Fibroblast of skin of right biceps (primary cell): ENCODE measurements at places on chromosomes 1 and 21.
A peak's percentile ranks its signal among the peaks of the same experiment; 100 is the strongest.

- peak; percentile 77 for DNase-seq
Measured at GRCh38 chr1:117812869-117813511, 116.4 kb downstream of the GDAP2 start.

DNA sequence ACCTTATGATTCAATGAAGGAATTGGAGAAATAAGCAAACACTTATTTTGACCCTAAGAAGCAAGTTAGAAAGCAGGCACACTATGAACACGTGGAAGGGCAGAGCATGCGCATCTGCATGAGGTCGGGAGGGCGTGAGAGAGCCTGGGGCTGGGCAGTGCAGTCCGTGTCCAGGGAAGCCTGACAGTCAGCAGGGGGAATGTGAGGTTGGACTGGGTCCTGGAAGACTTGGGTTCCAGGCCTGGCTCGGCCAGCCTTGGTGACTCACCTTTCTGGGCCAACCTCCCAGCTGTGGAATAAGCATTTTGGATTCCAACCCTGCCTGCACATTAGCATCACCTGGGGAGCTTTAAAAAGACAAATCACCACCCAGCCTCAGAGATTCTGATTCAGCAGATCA lies 26.6 kb upstream of the LMX1A start:
- peak; percentile 80 for DNase-seq

GRCh38 chr1:113940365-113941244 lies 11.5 kb downstream of the HIPK1 start:
- DNase-seq, result no peak

DNA sequence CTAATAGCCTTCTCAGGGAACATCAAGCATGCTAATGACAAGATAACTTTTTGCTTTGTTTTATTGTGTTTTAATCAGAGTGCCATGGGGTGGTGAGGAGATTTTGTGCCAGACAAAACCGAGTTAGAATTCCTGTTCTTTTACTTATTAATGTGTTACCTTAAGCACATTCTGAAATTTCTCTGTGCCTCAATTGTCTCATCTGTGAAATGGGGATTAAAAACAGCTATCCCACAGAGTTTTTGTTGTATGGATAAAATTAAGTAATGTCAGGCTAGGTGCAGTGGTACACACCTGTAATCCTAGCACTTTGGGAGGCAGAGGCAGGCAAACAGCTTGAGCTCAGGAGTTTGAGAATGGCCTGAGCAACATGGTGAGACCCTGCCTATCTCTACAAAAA lies 138.0 kb downstream of the PROX1 start:
- DNase-seq, result no peak

DNA sequence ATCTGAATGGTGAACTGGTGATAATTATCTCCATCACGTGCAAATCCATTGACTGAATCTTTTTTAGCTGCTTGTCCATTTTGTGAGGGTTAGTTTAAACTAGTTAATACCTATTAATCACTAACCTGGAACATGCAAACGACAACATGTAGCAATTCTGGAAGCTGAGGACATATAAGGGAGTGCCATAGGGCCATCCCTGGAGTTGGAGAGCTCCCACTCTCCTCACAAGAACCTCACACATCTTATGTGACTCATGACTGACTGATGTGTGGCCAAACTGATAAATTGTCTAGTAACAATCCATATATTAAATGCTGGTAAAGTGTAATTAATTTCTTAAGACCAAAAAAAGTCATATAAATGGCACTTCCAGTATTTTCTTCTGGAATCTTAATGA lies 62.9 kb upstream of the HOOK1 start:
- peak; percentile 36 for DNase-seq

DNA sequence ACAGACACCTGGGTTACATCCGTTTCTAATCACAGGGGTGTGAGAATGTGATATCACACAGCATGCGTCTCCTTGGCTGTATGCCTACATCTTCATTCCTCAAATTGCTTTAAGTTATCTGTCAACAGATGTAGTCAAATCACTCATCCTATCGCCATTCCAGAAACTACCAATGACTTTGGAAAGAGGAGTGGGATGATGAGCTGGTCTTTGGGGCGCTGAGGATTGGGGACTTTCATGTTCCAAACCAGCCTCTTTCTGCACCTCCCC lies 104.8 kb downstream of the NAV1 start:
- DNase-seq, result peak; percentile 79

- peak; percentile 38 for DNase-seq
Measured at GRCh38 chr1:229280921-229281320, 10.0 kb downstream of the RAB4A start.

DNA sequence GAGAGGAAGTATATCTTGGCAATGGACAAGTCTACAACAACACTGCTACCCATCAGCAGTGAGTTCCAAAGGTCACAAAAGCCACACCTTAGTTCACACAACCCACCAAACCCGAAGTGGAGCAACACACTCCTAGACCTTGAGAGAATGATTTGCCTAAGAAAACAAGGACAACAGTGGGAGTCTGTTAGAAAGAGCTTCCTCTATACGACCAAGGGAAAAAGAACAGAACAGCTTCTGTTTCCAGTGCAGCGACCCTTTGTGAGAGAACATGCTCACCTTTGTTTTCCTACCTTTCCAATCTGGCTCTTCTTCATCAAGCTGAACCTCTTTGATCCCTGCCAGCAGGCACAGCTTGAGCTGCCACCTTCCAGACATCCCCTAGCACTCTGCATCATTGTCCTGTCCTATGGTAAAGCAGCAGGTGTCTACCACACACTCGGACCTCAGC lies 56.7 kb upstream of the PALMD start:
- no peak for DNase-seq

DNA sequence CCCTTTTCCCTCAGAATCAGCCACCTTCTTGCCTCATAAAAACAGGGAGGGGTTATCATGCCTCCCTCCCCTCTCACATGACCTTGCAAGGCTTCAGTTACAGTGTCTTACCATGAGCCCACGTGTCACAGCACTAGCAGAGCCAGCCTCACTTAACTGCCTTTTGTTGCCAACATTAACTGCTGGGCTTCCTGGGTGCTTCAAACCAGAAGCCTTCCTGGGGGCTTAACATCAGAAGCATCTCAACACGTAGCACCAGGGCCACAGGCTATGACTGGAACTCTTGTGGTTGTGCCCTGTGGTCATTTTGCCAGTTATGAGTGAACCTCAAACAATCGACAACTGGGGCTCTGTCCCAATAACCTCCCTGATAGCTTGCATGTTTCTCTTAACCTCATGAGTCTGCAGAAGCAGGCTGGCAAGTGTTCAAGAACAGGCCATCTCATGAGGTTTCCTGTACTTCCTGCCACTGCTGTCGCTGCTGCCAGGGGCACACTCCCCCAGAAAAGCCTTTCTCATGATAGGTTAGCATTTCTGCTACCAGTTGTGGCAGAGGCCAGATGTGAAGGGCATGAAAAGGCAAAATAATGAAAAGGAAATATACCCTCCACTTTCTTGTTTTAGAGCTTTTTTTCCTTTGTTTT lies 132.2 kb downstream of the GLUL start:
- DNase-seq, result peak; percentile 58

GRCh38 chr1:34320053-34320669 lies 143.5 kb downstream of the C1orf94 start:
- DNase-seq, result peak; percentile 78

- no peak for DNase-seq
Measured at GRCh38 chr21:38384238-38384560, 114.1 kb downstream of the ERG start.

DNA sequence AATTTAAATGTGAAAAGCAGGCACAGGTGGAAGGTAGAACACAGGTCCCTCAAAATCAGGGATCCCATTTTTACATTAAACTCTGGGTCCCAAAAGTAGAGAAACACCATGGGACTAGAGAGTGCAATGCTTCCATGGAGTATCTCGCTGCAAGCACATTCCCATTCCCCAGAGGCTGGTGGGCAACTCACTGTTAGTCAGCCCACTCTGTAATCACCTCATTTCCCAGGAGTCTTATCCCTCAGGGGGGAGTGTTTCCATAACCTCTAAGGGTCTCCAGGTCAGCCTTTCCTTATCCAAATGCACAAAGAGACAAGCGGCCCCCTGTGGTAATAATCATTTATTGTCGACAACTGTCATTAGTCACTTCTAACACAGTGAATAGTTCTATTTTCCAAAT lies 490.1 kb upstream of the LRRC7 start:
- no peak for DNase-seq

GRCh38 chr1:156001662-156002171 lies 19.0 kb downstream of the SSR2 start:
- DNase-seq, result peak; percentile 83

DNA sequence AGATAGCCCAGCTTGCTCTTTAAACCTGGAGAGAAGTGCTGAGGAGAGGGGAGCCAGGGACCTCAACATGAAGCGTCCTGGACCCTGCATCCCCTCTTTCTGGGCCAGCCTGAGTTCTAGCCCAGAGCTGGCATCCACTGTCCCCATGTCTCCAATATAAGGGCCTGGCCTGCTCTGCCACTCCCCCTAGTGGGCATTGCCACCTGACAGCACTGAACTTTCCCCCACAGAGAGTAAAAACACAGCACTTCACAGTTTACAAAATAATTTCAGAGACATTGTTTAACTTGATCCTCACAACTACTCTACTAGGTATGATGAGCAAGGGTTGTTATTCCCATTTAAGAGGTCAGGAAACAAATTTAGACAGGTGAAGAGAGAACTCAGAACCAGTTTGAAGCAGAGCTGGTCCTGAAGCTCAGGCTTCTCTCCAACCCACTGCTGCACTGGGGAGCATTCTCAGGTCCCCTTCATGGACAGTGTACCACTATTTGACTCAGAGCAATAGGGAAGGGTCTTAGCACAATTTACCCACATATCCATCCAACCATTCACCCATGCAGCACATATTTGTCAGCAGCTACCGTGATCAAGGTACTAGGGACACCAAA lies 151.2 kb downstream of the DMRTA2 start:
- peak; percentile 8 for DNase-seq

DNA sequence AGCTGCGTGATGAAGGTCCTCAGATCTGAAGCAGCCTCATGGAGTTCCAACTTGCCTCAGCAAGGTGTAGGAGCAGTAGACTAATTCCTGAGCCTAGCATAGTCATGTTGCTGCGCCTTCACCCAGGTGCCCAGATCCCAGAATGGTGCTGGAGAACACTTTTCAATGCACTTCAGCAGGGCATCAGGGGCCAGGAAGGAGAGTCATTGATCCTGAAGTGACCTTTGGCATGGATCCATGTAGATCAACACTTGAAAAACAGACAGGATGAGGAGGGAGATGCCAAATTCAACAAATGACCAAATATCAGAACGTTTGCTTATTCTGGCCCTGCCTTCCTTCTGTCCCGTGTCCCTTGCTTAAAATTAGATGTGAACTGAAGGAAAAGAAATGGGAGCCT lies 91.9 kb downstream of the LEPR start:
- DNase-seq, result no peak

DNA sequence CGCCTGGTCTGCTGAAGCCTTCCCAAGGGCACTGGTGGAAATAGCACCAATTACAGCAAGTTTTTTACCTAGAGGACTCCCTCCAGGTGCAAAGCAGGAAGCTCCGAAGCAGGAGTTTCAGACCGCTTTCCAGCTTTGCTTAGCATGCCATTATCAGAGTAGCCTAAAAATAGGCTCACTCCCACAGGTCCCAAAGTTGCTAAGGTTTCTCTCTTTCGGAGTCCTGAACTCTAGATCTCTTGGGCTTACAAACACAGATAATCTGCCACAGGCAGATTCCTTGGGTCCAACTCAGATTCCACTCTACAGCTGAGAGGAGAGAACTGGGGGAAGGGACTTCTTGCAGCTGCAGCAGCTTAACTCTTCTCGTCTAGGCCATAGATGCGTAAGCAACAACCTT lies 22.5 kb downstream of the ZMYND12 start:
- no peak for DNase-seq
